ENCODE measurements at places on chromosomes 4 and X.

GRCh38 chrX:15416133-15416993, 32.1 kb upstream of the VEGFD start:
- DNase-seq: no peak

DNA sequence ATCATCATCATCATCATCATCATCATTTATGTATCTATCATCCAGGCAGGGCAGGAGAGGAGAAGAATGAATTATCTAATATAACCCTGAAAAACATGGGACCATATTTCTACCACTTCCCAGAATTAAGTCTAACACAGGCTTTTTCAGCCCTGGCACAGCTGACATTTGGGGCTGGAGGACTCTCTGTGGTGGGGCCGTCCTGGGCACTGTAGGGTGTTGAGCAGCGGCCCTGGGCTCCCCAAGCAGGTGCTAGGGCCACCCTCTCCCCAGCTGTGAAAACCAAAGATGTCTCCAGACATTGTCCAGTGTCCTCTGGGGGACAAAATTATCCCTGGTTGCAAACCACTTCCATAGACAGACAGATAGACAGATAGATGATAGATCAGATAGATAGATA, 288.4 kb downstream of the CRLF2 start:
- DNase-seq: no peak

DNA sequence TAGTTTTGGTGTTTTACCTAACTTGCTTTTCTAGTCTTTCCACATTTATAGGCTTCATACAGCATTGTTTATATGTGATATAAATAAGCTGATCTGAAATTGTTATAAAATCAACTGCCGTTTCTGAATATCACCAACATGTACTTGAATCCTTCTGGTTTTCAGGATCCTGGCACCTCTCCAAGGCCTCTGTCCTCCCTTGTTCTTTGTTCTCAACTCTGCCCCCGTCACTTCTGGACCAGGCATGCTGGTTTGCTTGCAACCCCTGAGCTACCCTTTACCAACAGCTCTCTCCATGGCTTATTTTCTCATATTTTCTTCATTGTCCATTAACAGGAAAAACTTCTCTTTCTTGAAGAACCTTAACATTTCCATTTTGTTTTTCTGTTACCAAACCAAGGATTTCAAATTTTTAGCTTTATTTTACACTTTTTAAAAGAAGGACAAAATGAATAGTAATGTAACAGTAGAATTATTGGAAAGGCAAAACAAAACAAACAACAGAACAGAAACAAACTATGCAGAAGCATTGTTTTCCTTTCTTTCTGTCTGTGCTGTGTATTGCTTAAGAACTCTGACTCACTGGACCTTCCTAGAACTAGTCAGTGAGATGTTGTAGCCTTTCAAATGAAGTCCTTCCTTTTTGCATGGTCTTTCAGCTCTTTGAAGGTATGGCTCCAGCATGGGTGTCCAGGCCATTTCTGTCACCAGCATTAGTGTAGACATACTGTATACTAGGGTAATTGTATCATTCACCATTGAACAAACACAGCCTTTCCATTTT, 44.8 kb downstream of the BANK1 start:
- DNase-seq: peak; percentile 63

DNA sequence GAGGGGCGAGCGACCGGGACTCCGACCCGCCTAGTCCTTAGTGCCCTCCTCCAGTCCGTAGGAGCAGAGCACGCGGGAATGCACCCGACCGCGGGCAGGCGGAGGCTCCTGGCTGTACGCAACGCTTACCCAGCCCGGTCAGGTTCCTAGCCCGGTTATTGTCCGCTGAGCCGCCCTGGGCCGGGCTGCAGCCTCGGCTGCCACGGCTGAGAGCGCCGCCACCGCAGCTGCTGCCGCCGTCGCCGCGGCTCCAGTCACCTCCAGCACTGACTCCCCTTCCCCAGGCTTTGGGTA, at the start of gene AMER1:
TSS of gene AMER1 (minus strand) at position 268 of the 294 bp plus-strand sequence. CDS start 12,422 bp downstream, outside the sequence.
- DNase-seq: peak; percentile 65

DNA sequence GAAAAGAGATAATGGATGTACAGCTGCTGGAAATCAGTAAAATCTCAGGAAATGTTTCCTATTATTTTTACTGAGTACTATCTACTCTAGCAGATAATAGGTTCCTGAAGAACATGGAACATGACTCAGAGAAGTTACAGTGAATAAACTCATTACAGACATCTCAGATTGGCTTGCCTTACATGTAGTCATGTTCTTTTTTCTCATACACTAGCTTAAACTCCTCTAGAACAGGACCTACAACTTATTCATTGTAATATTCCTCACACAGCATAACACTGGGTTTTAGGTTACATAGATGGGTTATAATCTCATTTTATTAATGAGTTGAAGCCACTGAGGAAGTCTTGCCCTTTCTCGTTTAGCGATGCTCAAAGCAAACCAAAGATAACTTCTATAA, 86.9 kb upstream of the BMP2K start:
- no peak for DNase-seq

GRCh38 chrX:82219129-82219528, 1017.2 kb downstream of the SH3BGRL start:
- no peak for DNase-seq

DNA sequence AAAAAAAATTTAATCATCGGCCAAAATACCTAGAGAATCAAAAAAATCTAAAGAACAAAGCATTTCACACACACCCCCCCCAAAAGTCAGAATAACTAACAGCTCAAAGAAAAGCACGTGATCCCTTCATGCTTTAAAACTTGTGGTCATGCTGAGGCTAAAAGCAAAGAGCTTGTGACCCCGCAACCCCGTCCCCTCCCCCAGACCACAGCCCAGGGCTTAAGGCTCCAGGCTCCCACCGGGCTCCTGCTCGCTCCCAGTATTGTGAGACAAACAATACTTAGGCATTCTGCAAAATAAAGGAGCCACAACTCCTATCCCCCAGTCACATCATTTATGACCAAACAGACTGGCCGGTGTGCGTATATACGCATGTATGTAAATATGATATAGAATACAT, 62.1 kb upstream of the CCDC160 start:
- DNase-seq: no peak

GRCh38 chr4:140764785-140765392, 8.7 kb upstream of the TBC1D9 start:
- DNase-seq: no peak

GRCh38 chrX:150477371-150477770, 91.0 kb upstream of the MTM1 start:
- DNase-seq: no peak

- DNase-seq: no peak
Measured at GRCh38 chr4:145195167-145195952, 15.0 kb upstream of the OTUD4 start.

DNA sequence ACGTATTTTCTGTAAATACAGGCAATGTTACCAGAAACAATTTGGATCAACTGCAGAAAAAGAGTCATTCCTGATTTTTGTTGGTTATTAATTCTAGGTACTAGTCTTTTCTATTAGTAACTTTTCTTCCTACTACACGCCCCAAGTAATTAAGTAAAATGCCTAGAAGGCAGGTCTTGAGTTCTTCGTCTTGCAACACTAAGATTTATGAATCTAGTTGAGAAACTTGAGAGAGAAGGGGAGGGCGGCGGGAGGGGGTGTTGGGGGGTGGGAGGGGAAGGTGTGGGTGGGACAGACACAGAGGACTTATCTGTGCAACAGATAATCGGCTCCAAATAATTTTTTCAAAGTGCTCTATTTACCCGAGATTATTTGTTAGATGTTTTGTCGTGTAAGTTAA, 3.0 kb downstream of the RAP2C start:
- DNase-seq: no peak

- no peak for DNase-seq
Measured at GRCh38 chrX:1099146-1099770, 113.2 kb downstream of the CRLF2 start.

GRCh38 chr4:83075311-83076095, 39.0 kb downstream of the PLAC8 start:
- no peak for DNase-seq
